ENCODE measurements at places on chromosomes 4 and X.

DNA sequence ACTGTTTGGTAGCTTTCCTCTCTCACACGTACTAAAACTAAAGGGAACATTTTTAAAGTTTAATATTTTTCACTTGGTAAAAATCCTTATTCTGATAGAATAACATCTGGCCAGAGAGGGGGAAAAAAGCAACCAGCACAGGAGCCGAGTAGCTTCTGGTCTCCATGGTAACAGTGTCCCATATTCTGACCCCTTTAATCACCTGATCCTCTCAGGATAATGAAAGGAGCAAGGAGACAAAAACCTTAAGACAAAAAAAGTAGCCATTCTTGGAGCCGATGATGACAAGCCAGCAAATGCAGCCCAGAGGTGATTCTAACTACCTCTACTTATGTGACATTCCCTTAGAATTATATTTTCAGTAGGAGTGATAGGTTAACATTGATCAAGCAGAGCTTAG is 126.6 kb downstream of the SLC39A8 start:
- DNase-seq = no peak

- DNase-seq = no peak
These were observed 14.5 kb downstream of the ZNF275 start for GRCh38 chrX:153348421-153348820.

DNA sequence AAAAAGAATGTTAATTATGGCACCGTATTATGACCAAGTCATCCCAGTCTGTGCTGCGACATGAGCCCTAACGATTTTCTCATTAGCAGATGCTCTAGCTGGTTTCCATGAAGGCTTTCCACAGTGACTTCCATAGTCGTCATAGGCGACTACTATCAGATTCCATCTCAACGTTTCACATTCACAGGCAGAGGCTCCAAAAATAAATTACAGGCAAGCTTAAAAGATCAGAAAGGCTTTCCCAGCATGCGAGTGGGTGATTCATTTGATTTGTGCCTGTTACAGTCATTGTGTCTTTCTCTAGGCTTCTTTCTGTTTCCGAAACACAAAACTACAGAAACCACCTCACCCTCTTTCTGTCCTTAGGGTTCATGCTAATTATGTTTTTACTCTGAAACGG is 43.2 kb downstream of the PALLD start:
- DNase-seq = no peak

- DNase-seq = no peak
These were observed 13.8 kb downstream of the ADH5 start for GRCh38 chr4:99074816-99075215.

GRCh38 chrX:129235903-129236302 is 287.4 kb downstream of the SMARCA1 start:
- no peak for DNase-seq

GRCh38 chrX:48782795-48783194 is 3.6 kb upstream of the GATA1 start:
- no peak for DNase-seq

DNA sequence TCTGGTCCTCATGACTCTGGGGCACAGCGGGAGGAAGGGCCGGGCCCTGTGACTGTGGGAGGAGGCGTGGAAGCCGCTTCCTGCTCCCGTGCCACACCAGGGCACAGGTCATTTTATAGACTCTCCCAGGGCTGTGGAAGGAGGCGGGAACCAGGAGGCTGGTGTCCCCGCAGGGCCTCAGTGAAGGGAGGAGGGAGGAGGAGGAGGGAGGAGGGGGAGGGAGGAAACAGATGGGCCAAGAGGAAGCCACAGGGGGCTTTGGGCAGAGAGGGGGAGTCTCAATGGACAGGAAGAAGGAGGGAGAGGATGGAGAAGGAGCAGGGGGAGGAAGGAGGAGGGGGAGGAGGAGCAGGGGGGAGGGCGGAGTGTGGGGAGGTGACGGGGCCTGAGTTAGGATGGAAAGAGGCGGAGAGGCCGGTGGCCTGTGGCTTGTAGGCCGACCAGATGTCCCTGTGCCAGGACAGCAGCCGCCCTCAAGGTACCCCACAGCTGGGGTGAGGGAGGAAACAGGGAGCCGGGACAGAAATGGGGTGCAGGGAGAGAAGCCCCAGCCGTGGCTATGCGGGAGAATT is 6.2 kb upstream of the PLCXD1 start:
- DNase-seq = no peak

- no peak for DNase-seq
These were observed 102.8 kb upstream of the PDLIM3 start for GRCh38 chr4:185638093-185638492.
